ENCODE measurements at places on chromosomes 6 and 20.
A peak's percentile ranks its signal among the peaks of the same experiment; 100 is the strongest.

DNA sequence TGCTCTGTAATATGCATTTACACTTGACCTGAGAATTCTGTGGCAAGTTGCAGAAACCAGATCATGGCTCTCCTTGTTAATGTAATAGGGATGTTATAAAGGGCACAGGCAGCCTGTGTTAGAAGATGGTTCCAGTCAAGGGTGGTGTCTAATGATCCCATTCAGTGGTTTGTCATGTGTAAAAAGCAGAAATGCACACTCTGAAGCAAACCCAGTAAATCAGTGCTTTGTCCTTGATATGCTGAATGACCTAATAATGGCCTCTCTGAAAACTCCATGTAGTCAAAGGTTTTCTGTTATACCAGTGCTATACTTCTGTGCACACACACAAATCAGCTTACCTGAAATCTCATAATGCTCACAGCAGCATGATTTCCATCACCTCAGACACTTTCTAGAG, 66.2 kb downstream of the SOBP start:
- DNase-seq: no peak

DNA sequence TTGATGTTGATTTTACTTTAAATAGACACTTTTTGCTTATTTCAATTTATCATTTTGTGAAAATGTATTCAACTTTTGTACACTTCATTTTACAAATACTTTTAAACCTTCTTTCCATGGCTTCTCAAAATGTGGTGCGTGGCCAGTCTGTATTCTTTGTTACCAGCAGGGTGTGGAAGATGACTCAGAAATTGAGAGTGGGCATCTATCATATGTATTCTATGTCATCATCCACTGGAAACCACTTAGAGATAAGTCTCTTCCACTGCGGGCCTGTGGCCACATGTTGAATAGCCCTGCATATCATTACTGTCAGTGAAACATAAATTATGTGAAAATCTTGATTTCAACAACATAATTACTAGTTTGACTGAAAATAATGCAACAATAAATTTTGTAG, 52.6 kb upstream of the MC3R start:
- no peak for DNase-seq

- no peak for DNase-seq
These were observed 12.7 kb downstream of the PKHD1 start for GRCh38 chr6:52074716-52075115.

DNA sequence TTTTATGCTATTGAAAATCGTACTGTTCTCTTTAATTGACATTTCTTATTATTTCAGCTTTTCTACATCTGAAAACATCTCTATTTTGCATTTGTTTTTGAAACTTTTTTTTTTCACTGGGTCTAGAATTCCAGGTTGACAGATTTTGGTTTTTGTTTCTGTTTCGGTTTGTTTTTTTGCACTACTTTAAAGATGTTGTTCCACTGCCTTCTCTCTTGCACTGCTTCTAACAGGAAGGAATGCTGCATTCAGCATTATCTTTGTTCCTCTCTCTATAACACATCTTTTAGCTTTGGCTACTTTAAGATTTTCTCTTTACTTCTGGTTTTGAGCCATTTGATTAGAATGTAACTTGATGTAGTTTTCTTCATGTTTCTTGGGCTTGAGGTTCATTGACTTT, 20.1 kb upstream of the SLC17A1 start:
- DNase-seq: no peak

GRCh38 chr20:17844549-17845298, 123.9 kb downstream of the SNX5 start:
- DNase-seq: no peak

DNA sequence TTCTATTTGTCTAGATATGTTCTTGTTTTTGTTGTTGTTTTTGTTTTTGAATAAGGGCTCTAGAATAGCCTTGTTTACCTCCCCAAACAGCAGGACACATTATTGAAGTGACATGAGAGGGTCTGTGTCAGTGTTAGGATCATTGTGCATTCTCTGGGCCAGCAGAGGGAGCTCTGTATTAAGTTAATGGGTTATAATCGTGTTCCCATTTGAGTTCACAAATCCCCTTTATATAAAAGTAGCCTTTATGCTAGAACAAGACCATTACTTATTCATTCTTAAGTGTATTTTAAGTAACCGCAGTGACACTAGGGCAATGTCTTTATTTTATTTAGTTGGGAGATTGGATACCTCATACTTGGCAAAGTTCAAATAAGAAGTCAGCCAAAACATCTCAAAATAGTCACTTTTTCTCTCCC, 44.8 kb downstream of the STK4 start:
- peak; percentile 48 for DNase-seq

GRCh38 chr6:26520237-26520849, 17.8 kb upstream of the HMGN4 start:
- no peak for DNase-seq

- no peak for DNase-seq
These were observed 272.5 kb upstream of the CDYL start for GRCh38 chr6:4503700-4504099.

DNA sequence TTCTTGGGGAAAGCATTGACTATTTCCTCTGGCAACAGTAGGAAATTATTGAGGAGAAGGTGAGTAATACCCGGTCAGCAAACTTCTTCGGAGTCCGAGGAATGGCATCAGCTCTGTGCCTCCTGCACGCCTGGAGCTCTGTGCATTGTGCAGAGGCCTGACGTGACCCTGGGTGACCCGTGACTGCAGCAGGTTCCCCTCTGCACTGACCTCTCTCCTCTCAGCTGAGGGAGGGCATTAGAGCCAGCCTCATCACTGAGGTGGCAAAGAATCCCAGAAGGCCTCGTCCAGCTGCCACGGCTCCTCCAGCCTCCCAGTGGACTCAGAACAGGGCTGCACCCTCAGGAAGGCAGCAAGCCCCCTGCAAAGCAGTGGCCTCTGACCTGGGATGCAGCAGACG, 502.9 kb downstream of the CD83 start:
- DNase-seq: no peak

- DNase-seq: no peak
These were observed 212.6 kb downstream of the ZDHHC14 start for GRCh38 chr6:157593596-157593995.

DNA sequence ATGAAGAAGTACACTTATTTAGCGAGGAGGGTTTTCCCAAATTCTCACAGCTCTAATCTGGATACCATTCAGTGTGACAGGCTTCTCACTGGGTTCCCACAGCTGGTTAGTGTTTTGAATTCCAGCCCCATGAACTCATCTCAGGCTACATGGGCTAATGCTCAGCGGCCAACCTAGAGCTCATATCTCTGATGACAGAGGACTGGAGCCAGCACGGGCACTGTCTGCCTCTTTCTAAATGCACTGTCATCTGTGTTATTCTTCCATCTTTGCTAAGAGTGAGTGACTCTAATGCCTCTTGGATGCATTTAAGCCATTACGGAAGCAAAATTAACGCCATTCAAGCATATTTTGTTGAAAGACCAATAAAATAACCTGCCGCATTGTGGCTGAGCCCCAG, 308.9 kb upstream of the JAG1 start:
- no peak for DNase-seq

DNA sequence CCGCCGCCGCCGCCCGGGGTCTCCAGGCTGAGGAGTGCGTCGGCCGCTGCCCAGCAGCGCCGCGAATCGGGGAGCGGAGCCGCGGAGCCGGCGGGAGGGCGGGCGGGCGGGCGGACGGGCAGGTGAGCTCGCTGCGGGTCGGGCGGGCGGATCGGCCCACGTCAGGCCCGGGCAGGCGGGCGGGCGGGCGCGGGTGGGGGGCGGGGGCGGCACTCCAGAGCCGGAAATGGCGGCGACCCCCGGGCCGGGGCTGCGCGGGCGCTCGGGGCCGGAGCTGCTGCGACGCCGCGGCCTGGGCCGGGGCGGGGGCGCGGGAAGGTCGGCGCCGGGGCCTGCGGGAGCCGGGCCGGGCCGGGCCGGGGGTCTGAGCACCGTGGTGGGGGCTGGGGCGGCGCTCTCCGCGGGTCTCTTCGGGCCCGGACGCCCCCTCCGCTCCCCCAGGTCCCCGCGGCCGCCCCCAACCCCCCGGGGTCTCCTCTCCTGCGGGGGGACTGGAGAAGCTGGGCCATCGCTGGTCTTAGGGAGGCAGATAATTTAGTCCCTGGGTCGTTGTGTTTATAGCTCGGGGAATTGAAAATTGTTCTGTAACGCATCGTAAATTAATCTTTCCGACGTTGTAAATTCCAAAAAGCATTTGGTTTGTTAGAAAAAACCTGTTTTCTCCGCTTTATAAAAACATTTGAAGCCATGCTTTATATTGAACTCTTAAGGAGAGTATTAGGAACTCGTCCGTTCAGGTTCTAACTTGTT, 451 bp downstream of the DNAJC5 start:
- no peak for DNase-seq

DNA sequence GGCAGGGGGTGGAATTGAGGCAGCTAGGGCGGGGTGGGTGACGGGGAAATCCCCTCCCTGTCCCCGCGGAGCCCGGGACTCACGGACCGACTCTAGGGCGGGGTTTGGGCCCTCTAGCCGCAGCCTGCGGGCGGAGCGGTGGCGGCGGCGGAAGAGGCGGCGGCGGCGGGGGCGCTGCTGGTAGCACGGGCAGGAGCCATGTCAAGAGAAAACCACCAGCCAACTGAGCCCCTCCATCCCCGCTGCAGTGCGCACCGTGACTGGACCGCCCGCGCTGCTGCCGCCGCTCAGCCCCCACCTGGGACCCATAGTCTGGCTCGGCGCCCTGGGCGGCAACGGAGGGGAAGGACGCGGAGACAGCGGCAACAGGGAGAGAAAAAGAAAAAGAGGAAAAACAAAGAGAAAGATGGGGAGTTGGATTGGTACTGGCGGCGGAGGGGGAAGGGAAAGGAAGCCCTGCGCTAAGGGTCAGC, 1.2 kb upstream of the C6orf62 start:
- DNase-seq: peak; percentile 70

GRCh38 chr6:149373511-149373910, 26.6 kb upstream of the SUMO4 start:
- DNase-seq: no peak

DNA sequence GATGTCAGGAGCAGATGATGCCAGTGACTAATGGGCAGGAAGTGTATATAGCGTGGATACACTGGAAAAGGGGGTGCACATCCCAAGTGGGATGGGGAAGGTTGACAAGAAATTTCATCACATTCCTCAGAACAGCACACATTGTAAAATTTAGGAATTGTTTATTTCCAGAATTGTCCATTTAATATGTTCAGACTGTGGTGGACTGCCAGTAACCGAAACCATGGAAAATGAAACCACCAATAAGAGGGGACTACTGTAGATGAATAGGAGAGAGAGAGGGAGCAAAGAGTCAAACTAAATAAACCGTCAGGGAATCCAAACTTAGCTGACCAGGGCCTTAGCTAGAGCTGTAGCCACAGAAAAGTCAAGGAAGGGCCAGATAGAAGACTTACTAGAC, 164.4 kb upstream of the PRDM1 start:
- DNase-seq: no peak

- DNase-seq: no peak
These were observed 8.9 kb upstream of the MICB start for GRCh38 chr6:31489086-31489485.

GRCh38 chr6:25034431-25034921, 98.7 kb upstream of the RIPOR2 start:
- no peak for DNase-seq

DNA sequence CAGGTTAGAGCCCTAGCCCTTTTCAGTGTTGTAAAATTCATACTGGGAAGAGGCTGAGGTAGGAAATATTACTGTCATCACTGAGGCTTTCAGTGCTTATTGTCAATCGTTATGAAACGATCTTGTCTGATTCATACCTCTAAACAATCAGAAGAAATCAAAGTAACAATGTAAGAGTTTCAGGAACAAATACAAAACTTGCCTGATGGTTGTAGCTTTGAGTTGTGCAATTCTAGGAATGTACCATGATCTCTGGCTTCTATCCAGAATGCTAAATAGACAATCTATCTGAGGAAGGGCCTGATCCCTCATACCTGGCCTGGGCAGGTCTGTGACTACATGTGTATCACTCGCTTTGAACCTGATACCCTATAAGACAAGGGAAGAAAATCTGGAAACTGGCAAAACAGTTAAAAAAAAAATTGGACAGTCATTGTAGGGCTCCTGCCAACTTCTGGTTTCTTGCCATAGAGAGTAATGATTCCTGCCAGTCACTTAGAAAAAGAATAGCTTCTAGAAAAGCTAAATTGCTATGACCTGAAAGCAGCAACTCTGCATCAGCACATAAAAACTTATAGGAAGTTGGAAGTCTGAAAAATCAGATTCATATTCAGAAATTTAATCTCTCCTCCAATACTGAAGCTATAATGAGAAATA, 234.7 kb downstream of the BTBD9 start:
- no peak for DNase-seq

GRCh38 chr20:47708140-47708807, 77.0 kb downstream of the SULF2 start:
- DNase-seq: no peak

DNA sequence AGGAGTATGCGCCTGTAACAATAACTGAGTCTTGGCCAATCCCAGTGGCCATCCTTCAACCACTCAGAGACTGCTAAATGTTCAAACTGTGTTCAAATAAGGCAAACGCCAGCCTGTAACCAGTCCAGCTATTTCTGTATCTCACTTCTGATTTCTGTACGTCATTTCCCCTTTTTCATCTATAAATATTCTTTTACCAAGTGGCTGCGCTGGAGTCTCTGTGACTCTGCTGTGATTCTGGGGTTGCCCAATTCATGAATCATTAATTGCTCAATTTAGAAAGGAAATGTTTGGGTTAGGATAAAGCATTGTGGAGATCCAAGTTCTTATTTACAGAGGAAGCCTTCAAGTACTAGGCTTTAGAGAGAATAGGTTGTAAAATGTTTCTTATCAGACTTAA, 89.8 kb upstream of the UST start:
- no peak for DNase-seq

DNA sequence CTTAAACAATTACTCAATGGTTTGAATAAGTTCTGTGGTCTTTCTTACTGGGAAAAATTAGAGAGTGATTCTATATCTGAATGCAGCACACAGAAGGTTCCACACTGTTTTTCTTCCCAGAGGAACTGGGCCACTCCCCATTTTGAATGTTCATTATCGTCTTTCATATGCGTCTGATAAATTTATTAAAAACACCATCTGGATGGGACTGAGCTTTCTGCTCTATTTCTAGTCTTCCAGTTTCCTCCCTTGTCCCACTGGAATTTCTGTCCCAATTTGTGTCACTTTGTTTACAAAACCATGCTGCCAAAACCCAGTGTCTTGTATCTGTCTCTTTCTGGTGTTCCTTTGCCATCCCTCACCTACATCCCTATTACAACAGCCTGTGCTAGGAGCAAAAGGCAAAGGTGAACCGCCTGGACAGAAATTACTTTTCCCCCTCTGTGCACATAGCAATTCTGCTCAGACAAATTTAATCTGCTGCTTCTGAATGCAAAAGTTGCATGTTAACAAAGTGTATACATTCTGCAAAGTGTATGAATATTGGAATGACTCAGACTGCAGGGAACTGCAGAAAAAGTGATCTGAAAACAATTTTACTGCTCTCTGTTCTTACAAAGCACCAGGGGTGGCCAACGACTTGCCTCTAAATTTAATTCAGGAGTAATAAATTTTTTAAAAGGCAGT, 333.6 kb downstream of the BTBD9 start:
- DNase-seq: no peak

GRCh38 chr6:5359417-5359816, 98.1 kb downstream of the FARS2 start:
- DNase-seq: no peak

Data from activated T-cell treated with anti-CD3 and anti-CD28 coated beads for 1 hour (primary cell).